ENCODE measurements at places on chromosomes 6 and 20.

- no peaks in the 10 kb centered on the region for H3K4me1 ChIP-seq
- H3K27ac ChIP-seq: no peak overlapping the region
Measured at GRCh38 chr6:55474382-55474781, 104.6 kb downstream of the HMGCLL1 start.

- H3K36me3 ChIP-seq: no peaks in the 10 kb centered on the region
- H3K27ac ChIP-seq: no peak overlapping the region
Measured at GRCh38 chr6:93248631-93249030, 170.7 kb downstream of the EPHA7 start.

DNA sequence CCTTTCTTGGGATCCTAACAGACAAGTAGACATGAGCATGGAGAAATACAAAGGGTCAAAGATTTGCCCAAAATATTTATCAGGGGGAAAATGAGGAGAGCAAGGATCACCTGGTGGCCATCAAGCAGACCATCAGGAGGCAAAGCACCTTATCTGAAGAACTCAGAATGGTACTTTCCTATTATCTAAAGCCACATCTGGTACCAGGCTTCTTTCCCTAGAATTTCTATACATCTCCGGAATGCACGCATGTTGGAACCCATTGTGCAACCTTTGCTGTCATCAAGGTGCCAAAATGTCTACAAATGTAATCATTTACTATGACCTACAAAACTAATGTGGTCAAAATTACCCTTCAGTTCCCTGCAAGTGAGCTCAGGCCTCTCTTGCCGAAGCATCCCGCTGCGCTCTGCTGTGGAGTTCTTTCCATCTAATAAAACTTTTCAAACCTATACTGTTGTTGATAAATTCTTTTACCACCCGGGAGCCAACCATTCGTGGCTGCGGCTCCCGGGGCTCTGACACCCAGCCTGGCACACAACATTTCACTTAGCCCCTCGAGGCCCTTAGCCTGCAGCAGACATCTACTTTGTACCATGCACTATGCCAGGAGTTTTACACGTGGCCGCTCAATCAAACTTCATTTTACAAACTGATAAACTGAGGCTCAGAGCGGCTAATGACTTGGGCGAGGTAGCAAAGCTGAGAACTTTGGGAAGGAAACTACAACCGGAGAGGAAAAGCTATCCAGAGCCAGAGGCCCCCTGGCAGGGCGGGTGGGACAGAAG lies 3.8 kb upstream of the CPXM1 start:
- H3K4me3 ChIP-seq: no peak overlapping the region
- H3K36me3 ChIP-seq: no peaks in the 10 kb centered on the region
- peaks cover 96% of the 10 kb centered on the region for H3K27me3 ChIP-seq
- no peak for DNase-seq

- H3K36me3 ChIP-seq: no peaks in the 10 kb centered on the region
- H3K27me3 ChIP-seq: no peaks in the 10 kb centered on the region
- no peak overlapping the region for H3K27ac ChIP-seq
- DNase-seq: no peak
Measured at GRCh38 chr20:48678421-48678820, 149.4 kb downstream of the PREX1 start.

DNA sequence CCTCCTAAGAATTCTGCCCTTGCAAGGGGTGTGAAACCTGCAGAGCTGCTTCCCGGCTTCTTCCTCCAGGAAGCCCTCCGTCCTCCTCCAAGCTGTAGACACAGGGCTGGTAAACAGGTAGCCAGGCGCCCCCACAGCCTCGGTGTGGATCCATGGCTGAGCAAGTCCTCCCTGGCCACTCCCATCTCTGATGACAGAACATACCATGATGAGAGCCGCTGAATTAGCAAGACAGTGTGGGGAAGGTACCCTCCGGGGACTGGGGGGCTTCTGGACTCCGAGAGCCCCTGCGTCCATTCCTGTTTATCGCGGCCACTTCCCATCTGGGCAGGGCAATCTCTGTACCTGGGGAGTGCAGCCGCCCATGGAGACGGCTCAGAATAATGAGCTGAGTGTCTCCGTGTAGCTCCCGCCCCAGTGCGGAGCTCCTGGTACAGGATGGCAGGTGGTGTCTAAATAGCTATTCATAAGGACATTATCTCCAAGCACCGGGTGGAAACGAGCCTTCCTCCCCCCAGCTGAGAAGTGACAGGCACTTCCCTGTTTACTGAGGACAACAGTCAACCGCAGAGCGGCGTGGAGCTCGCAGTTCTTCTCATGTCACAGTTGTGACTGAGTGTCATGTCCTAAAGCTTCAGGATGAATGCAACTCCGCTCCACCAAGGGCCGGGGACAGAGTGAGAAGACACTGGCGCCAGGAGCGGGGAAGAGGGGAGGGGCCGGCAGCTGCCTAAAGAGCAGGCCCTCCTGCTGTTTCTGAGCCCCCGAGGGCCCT lies 22.7 kb upstream of the NTSR1 start:
- peaks cover 15% of the 10 kb centered on the region for H3K27me3 ChIP-seq
- no peaks in the 10 kb centered on the region for H3K36me3 ChIP-seq
- no peak for DNase-seq
- H3K27ac ChIP-seq: no peak overlapping the region
- no peaks in the 10 kb centered on the region for H3K4me1 ChIP-seq
